ENCODE measurements at places on chromosomes 13 and 19.

DNA sequence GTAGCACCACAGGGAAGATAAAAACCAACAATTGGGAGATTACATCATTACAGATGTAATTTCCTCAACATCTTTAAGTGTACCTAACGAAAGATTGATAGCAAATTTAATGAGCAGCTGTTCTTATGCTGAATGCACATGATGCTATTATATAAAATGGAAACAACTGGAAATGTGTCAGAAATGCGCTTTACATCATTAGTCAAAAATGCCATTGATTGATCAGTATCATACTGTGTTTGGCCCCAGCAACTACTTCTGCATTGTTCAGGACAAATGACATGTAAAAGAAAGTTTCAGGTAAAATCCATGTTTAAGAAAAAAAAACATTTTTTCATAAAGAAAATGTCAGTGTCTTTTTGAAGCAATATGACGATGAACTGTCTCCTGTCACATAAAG lies 625.5 kb upstream of the MIR17HG start:
- no peak for DNase-seq

GRCh38 chr13:89852570-89852969 lies 1494.9 kb upstream of the MIR17HG start:
- DNase-seq = no peak

GRCh38 chr19:6014551-6015135 lies 36.7 kb upstream of the RANBP3 start:
- DNase-seq = peak; percentile 20

GRCh38 chr19:13215572-13216380 lies 65.6 kb downstream of the IER2 start:
- DNase-seq = no peak

DNA sequence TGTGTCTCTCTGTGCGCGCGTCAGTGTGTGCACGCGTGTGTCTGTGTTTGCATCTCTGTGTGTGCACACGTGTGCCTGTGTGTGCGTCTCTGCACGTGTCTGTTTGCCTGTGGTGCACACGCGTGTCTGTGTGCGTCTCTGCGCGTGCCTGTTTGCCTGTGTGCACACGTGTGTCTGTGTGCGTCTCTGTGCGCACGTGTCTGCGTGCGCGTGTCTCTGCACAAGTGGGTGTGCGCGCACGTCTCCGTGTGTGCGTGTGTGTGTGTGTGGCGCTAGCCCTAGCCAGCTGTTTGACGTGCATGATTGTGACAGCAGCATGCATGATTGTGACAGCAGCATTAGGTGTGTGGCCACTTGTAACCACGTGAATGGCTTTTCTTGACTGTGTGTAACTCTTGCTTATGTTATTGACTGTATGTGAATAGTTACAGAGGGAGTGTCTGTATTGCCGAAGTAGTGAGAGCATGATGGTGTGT lies 31.1 kb downstream of the ZNF146 start:
- DNase-seq = peak; percentile 41

DNA sequence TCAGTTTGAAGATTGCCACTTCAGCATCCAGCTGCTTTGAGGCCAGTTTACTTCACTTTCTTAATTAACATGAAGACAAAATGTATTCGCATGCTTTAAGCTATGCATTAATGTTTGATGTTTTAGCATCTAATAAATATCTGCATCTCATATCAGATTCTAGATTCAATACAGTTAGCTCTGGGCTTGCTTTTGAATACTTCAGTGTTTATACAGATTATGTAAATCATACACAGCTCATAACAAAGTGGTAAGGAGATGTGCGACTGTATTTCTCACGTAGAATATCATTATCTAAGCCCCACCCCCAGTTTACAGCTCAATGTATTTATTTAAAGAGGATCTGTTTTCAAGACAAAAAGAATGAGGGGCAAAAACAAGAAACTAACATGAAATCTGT lies 770.5 kb downstream of the PCDH9 start:
- no peak for DNase-seq

- DNase-seq = no peak
Measured at GRCh38 chr13:53018690-53019647, 9.6 kb upstream of the OLFM4 start.

DNA sequence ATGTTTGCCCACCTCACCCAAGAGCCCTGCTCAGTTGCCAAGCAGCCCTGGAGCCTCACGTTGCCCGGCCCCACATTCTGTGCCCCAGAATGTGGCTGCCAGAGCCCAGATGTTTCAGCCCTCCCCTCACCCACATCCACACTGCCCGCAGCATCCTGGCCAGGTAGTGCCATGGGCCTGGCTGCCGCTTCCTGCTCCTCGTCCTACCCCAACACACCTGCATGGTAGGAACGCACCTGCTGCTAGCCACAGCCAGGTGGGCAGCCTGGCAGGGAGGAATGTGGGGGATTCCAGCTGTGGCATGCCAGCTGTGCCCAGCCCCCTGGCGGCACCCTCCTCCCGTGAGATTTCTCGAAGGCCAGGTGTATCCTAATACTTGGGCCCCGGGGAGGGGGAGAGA lies 7.5 kb upstream of the NFIX start:
- DNase-seq = no peak

DNA sequence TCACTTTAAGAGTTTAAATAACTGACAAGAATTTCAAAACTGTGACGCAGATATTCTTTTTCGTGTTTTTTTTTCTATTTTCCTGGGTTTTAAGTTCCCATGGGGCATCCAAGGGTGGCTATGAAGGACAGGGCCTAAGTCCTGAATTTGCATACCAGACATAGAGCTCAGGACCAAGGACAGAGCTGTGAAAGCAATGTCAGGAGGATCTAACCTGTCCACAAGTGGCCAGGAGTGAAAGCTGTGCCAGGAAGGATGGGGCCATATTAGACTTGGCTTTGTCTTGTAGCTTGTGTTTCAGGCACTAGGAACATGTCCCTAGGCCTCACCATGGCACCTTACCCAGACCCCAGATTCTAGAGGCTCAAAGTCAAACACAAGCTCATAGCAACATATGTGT lies 289.4 kb upstream of the MIR17HG start:
- DNase-seq = no peak

DNA sequence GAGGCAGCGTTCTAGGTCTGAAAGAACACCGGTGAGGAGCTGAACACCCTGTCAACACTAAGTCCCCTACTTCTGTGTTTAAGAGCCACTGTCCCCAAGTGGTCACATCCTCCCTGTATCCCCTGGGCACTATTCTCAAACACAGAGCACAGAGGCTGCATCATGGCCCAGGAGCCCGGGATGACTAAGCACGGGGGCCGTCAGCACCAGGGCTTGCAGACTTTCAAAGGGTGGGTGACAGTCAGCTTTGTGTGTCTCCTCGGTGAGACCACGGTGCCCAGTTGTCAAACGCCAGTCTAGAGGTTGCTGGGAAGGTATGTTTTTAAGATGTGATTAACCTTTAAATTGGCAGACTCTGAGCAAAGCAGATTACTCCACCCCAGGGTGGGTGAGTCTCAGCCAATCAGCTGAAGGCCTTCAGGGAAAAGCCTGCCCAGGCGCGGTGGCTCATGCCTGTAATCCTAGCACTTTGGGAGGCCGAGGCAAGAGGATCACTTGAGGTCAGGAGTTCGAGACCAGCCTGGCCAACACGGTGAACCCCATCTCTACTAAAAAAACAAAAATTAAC lies 8.0 kb downstream of the MAP2K2 start:
- DNase-seq = peak; percentile 11

DNA sequence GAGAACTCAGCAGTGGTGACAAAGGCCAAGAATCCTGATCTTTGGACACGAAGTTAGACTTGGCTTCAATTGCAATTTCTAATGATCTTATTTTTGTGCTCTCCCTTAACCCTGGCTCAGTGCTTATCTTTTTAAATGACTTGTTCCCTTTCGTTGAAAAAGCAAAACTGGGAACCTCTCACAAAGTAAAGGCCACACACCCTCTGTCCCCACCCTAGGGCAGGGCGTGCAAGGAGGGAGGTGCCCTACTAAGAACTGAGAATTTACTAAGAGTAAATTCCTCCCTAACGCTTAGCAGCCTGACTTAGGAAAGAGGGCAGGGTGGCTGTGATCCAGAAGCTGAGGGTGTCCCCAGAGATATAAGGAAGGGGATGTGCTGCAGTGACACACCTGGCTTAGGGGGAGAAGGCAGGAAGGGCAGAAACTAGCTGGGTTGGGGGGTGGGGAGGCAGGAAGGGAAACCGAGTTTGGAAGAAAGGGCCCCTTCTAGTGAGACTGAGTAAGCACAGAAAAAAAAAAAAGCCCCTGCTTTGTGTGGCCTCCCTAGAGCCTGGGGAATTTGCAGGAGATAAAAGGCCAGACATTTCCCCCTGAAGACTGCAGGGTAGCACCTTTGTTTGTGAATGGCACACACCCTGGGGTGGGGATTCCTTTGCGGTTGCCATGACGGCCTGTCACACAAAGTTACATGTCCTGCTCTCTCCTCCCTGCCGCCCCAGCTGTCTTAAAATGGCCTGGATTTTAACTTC lies 435.1 kb downstream of the EFNB2 start:
- DNase-seq = no peak
